NCI-H1436 (cell line): ENCODE measurements at places on chromosomes 11 and 22.

DNA sequence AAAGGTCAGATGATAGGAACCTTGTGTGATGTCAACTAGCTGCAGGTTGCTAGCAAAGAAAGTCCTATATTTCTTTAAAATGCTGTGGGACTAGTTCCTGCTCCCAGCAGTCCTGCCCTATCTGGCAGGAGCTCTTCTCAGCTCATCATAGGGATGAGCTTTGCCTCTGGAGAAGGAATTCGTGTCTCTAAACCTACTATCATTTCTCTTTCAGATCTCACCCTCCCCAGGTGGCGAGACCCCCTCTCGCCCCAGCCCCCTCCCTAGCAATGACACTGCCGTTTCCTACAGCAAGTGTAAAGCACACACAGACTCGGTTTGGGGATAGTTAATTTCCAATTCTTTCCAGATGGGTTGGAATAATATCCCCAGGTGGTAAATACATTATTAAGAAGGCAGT lies 533.3 kb downstream of the OPCML start:
- DNase-seq, result no peak

DNA sequence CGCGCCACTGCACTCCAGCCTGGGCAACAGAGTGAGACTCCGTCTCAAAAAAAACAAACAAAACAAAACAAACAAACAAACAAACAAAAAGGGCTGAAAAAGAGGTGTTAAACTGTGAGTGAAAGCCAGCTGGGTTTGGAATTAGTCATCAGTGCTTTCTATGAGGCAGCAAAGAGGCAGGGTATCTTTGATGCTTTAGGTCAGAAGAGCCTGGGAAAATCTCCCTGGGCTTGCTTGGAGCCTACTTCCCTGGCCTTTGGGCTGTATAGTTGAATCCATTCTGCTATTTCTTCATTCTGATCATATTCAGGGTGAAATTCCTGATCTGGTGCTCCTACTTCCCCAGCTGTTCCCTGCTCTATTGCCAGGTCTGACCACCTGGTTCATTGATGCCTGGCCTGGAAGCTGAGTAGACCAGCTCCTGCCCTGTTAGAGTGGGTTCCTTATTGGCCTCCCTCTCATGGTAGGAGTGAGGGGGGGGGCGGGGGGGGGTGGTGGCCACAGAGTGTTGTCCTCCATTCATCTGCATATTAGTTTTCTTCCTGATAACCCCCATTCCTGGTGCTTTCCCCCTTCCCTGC lies 65.6 kb downstream of the INSC start:
- no peak for DNase-seq

GRCh38 chr22:50030297-50031188 lies 18.0 kb upstream of the IL17REL start:
- DNase-seq, result peak; percentile 65

- DNase-seq, result no peak
These were observed 29.2 kb downstream of the CPT1A start for GRCh38 chr11:68812526-68812925.

DNA sequence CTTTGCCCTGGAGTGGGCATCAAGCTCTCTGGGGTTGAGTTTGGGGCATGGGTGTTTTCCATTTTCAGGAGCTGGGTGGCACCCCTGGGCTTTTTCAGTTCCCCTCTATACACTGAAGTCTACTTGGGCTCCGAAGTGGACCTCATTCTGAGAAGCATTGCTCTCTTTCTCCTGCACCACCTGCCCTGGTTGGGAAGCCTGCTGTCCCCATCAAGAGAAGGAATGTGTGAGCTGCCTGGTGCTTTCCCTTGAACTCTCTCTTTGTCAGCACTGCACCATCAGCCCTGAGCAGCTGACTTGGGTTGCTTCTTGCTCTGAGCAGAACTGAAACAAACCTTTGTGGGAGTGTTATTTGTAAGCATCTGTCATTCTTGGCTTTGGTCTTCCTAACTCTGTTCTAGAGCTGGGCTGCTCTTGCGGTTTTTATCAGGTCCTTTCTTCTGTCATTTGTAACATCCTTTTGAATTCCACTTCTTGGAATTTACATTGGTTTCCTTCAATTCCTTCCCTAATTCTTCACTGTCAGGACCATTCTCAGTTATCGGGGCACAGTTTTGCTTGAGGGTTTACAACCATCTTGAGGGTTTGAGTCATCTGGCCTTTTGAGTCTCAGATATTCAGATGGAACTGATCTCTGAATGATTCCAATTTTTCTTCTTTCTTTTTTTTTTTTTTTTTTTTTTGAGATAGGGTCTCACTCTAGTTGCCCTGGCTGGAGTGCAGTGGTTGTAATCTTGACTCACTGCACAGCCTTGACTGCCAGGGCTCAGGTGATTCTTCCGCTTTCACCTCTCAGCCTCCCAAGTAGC lies 20.5 kb downstream of the UBE2L3 start:
- no peak for DNase-seq

- peak; percentile 54 for DNase-seq
These were observed 841 bp downstream of the RIC8A start for GRCh38 chr11:208181-208916.

DNA sequence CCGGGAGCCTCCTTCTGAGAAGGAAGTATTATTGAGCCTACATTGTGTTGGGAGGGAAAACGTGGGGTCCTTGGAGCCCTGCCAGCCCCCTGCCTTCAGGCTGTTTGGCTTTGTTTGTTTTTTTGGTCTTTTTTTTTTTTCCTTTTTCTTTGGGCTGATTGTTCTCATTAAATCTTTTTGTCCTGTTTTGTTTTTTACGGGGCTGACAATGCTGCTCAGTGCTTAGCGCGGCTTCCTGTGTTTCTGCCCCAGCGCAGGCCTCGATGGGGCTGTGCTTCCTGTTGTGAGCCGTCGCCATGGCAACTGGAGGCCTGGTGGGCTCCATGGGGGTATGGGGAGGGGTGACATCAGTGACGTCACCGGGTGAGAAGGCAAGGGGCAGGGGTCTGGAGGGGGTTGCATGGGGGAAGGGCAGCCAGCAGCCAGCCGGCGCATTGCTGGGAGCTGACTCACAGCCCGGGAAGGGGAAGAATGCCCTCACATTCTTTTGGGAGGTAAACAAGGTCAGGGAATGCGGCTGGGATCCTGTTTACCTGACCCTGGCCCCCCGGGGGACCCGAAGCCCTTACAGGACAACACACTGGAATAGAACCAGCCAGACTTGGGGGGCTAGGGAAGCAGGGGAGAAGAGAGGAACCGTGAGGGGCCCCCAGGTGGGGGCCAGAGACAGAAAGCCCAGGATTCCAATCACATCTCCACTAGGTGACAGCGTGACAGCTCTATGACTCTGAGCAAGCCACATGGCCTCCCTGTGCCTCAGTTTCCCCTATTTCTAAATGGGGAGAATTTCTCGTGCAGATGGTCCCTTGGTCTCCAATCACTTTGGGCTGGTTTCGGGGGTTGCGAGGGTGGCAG lies 22.2 kb upstream of the CBX7 start:
- peak; percentile 57 for DNase-seq

DNA sequence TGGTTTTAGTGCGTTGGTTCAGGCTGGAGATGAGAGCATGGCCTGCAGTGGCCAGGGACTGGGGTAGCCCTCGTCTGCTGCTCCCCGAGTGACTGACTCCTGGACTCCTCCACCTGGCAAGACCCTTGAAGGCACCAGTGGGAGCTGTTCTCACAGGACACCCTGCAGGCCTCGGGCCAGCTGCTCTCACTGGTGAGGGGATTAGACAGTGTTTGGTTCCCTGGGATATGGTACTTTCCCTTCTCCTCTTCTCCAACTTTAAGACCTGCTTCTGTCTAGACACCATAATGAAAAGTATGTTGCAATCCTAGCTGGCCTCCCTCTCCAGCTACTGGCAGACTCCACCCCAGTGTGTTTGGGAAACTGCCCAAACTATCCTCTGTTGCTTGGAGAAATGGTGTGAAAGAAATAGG lies 168.8 kb upstream of the CADM1 start:
- no peak for DNase-seq

GRCh38 chr11:28736256-28736655 lies 628.1 kb downstream of the METTL15 start:
- DNase-seq, result no peak

DNA sequence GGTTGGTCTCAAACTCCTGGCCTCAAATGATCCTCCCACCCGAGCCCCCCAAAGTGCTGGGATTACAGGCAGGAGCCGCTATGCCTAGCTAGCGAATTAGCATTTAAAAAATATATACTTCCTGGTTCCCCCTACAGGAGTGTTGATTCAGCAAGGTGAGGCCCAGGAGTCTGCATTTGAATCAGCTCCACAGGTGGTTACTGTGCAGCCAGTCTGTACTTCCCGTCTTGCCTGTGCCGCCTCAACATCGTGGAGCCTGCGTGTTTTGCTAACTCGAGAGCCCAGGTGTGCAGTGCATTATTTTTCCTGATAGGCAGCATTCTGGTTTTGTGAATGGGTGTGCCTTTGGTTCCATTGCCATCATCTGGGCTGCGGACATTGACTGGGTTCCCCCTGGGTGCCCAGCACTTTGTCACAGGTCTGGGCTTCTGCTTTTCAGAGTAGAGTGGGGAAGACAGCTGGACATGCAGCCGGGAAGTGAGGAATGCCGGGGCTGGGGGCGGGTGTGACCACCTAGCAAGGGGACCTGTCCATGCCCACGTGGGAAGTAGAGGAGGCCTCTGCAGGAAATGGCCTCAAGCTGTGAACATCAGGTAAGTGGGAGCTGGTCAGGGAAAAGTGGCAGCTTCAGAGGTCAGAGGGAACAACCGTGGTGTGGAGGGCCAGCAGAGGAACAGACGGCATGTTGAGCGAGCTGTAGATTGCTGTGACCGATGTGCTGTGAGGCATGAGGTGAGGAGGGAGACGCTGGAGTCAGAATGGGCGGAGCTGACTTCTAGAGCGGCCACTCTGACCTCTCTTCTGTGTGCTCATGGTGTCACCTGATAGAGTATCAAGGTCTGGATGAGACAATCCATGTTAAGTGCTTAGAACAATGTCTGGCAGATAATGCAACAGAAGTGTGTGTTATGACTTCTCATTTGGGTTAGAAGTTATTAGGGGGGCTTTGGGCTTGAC lies 42.2 kb downstream of the PPFIA1 start:
- no peak for DNase-seq

DNA sequence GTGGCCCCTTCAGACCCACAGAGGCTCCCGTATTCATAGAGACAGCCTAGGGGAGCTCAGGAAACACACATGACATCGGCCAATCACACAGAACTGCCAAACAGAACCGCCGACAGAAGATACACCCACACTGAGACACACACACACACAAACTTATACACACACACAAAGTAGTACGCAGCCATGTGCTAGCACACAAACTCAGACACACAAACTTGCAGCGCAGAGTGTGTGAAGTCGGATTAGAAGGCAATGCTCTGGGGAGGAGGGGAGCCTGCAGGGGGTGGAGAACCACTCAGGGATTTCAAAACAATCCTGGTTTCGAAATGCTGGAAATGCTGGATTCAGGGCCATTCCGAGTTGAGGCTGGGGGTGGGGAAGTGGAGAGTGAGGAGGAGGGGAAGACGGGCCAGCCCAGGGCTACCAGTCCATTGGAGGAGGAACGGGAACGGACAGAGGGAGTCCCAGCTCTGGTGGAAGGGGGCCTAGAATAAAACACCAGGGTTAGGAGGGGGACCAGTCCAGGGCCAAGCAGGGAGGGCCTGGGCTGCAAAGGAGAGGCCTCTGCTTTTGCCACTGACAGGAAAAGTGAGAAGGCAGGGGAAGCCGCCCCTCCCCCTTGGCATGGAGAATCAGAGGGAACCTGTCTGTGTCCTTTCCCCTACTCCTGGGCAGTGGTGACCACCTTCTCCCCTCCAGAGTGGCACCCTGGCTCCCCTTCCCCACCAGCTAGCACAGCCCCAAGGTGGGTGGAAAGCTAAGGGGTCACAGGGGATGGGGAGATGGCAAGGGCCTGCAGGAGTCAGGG lies 4.4 kb downstream of the BCL9L start:
- no peak for DNase-seq

- no peak for DNase-seq
These were observed 89.5 kb downstream of the GGTLC2 start for GRCh38 chr22:22733881-22734373.

- no peak for DNase-seq
These were observed 50.6 kb downstream of the C11orf96 start for GRCh38 chr11:43992834-43993637.

DNA sequence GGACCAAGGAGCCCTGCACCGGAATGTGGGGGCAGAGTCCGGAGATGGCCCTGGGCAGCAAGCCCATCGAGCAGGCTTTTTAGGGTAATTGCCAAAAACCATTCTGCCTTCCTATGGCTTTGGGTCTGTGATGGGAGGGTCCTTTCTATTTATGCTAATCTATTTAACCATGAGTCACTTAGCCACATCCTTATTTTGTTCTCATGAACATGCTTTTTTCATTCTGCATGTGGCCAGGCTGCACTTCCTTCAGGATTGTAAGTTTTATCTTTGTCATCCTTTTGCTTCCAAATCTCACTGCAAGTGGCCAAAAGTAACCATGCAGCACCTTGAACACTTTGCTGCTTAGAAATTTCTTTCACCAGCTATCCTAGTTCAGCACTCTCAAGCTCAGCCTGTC lies 88.3 kb downstream of the EFCAB6 start:
- DNase-seq, result no peak

DNA sequence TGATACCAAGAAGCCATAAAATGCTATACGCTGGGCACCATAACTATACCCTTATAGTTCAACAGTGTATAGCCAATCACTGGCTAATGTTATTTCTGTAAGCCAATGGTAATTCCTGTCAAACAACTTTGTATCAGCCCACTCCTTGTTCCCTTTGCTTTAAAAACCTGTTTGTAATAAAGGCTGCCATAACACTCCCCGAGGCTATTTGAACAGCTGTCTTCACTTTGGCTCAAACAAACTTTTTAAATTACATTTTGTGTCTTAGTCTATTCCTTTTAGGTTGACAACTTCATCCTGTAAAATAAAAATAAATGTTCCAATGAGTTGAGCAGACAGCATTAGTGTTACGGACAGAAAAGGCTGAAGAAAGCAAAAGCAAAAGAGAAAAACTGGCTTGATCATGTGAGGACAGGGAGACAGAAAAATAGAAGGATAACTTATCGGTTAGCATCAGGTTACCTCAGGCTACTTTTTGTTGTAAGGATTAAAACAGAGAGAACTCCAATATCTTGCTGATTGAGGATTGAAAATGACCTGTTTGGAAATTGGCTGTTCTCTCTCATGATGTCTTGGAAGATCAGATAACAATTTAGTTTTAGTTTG lies 95.0 kb downstream of the AASDHPPT start:
- DNase-seq, result no peak

DNA sequence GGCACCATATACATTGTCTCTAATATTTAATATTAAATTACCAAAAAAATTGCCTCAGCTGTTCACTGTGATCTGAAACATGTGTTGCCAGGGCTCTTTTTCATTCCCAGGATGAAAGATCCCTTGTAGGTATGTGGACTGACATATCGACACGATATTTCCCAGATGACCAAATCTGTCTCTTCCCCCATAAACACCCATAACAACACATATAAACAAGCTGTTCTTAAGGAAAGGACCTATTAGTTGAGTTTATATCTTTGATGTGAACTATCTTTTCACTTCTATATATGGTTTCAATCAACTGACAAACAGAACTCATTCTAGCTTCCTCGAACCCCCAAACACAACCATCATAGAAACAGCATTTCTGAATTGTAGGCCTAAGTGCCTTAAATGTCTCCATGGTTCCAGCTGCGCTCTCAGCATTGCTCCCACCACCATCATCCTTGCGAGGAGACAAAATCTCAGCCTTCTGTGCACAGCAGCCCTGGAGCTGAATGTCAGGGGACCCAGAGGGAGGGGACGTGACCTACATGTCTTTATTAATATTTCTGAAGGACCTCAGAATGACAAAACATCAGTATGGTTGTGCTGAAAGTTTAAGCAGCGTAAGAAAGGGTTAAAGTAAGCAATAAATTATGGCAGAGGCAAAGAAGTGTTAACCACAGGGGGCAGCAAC lies 67.0 kb downstream of the ETS1 start:
- no peak for DNase-seq

- no peak for DNase-seq
These were observed 23.7 kb downstream of the ARVCF start for GRCh38 chr22:19992921-19993355.

- DNase-seq, result no peak
These were observed 127.7 kb downstream of the BRD1 start for GRCh38 chr22:49699928-49700498.
